ENCODE measurements at places on chromosomes 3 and 15.

DNA sequence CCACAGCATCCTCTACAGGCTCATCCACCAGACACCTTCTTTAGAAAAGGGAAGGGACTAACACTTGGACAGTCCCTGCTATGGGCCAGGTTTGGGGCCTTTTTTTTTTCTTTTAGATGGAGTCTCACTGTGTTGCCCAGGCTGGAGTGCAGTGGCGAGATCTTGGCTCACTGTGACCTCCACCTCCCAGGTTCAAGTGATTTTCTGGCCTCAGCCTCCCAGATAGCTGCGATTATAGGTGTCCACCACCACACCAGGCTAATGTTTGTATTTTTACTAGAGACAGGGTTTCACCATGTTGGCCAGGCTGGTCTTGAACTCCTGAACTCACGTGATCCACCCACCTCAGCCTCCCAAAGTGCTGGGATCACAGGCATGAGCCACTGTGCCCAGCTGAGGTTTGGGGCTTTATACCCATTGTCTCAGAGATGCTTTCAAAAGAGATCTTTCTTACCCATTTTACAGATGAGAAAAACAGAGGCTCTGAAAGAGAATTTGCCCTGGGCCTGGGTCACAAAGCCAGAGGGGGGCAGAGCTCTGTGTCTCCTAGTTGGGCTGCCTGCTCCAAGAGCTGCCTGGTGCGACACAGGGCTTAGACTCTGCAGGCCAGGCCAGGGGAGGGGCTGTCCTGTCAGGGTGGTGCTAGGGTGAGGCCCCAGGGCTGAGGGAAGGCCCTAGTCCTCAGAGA, 11.6 kb downstream of the LINGO1 start:
- no peak overlapping the region for H3K27ac ChIP-seq
- H3K27me3 ChIP-seq: no peaks in the 10 kb centered on the region
- H3K4me3 ChIP-seq: no peak overlapping the region
- H3K4me1 ChIP-seq: no peaks in the 10 kb centered on the region
- H3K36me3 ChIP-seq: no peaks in the 10 kb centered on the region

DNA sequence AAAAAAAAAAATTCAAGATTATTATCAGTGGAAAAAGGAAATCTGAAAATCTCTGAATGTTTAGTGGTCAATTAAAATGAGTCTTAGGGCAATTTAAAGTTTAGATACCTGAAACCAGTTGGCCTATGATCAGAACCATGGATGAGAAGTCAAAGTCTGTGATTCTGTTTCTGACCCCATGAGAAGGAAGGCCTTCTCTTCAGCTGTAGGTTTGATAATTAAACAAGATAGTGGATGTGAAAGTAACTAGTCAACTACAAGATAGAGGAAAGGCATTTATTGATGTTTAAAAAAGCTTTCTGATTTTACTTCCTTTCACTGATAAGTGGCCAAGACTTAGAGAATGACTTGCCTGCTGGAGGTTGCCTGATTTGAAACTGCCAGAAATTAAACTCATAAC, 8.7 kb downstream of the PLS1 start:
- H3K36me3 ChIP-seq: no peaks in the 10 kb centered on the region
- no peaks in the 10 kb centered on the region for H3K27me3 ChIP-seq
- H3K4me3 ChIP-seq: no peak overlapping the region
- no peak overlapping the region for H3K27ac ChIP-seq

DNA sequence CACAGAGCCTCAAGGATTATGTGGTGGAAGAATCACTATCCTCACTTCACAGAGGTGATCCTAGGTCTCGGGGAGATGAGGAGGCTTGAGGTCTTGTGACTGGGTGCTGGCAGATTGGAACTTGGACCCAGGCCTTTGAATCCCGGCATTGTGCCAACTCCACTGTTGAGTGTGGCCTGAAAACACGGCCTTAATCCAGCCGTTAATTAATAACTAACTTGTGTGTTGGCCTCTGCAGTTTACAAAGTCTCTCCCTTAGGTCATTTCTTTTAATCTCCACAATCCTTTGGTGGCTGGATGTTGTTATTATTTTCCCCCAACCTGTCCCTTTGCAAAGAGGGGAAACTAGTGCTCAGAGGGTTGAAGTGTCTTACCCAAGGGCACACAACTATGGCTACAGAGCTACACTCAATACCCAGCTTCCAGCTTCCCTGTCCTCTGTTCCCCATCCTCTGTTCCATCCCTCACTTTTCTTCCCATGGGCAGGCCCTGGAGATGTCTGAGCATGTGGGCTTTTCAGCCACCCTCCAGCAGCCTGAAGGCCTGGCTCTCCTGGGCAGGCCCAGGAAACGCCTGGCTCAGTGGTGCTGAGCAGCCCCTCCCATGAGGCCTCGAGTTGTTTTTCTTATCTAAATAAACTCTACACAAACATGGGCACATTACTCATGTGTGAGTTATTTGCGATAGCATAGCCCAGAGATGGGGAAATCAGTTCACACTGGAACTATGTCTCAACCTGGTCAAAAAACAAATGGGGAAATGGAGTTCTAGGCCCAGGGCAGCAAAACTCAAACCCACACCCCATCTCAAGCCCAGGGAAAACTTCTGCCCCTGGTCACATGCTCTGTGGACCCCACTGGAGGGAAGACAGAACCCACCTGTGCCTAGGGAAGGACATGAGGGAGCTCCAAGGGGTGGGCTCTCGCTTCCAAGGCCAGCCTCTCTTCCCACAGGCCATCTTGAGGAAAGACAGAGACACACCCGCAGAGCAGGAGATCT, 16.8 kb upstream of the SMAD3 start:
- DNase-seq: no peak
- no peaks in the 10 kb centered on the region for H3K4me1 ChIP-seq
- no peak overlapping the region for H3K4me3 ChIP-seq
- H3K36me3 ChIP-seq: no peaks in the 10 kb centered on the region
- no peaks in the 10 kb centered on the region for H3K27me3 ChIP-seq

DNA sequence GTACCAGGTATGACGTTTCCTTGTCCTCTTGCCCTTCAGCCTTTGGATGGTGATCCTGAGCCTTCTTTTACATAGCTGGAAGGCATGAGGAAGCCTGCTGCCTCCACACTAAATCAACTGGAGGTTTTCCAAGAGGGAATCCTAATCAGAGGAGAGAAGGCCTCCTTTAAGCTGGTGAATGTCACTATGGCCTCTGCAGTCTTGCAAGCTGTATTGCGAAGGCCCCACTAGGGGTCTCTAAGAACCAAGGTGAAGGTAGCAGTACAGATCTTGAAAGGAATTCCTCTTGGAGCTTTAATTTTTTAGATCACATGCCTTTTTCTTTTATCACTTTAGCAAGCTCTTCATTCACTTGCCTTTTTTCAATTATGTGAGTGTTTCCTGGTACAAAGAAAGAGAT, 119.2 kb downstream of the GHSR start:
- no peak overlapping the region for H3K27ac ChIP-seq
- no peak overlapping the region for H3K4me3 ChIP-seq
- H3K27me3 ChIP-seq: no peaks in the 10 kb centered on the region
- H3K4me1 ChIP-seq: no peaks in the 10 kb centered on the region

- H3K27me3 ChIP-seq: no peaks in the 10 kb centered on the region
- H3K36me3 ChIP-seq: no peaks in the 10 kb centered on the region
- H3K27ac ChIP-seq: peak overlapping the region; percentile 45
- H3K4me3 ChIP-seq: peak overlapping the region; percentile 50
Observed at GRCh38 chr3:72738752-72739530, 109.3 kb downstream of the SHQ1 start.

GRCh38 chr3:193028258-193028657, 110.6 kb upstream of the MB21D2 start:
- H3K4me3 ChIP-seq: no peak overlapping the region
- no peaks in the 10 kb centered on the region for H3K27me3 ChIP-seq
- DNase-seq: no peak
- H3K4me1 ChIP-seq: peaks cover 8% of the 10 kb centered on the region
- no peaks in the 10 kb centered on the region for H3K36me3 ChIP-seq
- no peak overlapping the region for H3K27ac ChIP-seq

GRCh38 chr3:46298871-46299607, 54.9 kb upstream of the CCR2 start:
- peaks cover 37% of the 10 kb centered on the region for H3K4me1 ChIP-seq
- peak overlapping the region; percentile 58 for H3K27ac ChIP-seq
- no peak for DNase-seq
- H3K36me3 ChIP-seq: no peaks in the 10 kb centered on the region
- no peaks in the 10 kb centered on the region for H3K27me3 ChIP-seq

GRCh38 chr3:49619649-49620048, 54.5 kb upstream of the APEH start:
- no peaks in the 10 kb centered on the region for H3K27me3 ChIP-seq
- H3K27ac ChIP-seq: no peak overlapping the region
- no peaks in the 10 kb centered on the region for H3K36me3 ChIP-seq
- no peak overlapping the region for H3K4me3 ChIP-seq
- no peak for DNase-seq
- H3K4me1 ChIP-seq: no peaks in the 10 kb centered on the region

- H3K4me1 ChIP-seq: peaks cover 59% of the 10 kb centered on the region
- peak overlapping the region; percentile 5 for H3K4me3 ChIP-seq
- H3K36me3 ChIP-seq: peaks cover 12% of the 10 kb centered on the region
- peak overlapping the region; percentile 96 for H3K27ac ChIP-seq
- DNase-seq: no peak
- no peaks in the 10 kb centered on the region for H3K27me3 ChIP-seq
Observed at GRCh38 chr3:32455609-32456428, 46.8 kb downstream of the CMTM6 start.

- H3K4me3 ChIP-seq: no peak overlapping the region
- H3K27me3 ChIP-seq: peaks cover 8% of the 10 kb centered on the region
- no peaks in the 10 kb centered on the region for H3K36me3 ChIP-seq
- no peak overlapping the region for H3K27ac ChIP-seq
- no peak for DNase-seq
Observed at GRCh38 chr15:83380682-83381081, 66.5 kb upstream of the SH3GL3 start.

DNA sequence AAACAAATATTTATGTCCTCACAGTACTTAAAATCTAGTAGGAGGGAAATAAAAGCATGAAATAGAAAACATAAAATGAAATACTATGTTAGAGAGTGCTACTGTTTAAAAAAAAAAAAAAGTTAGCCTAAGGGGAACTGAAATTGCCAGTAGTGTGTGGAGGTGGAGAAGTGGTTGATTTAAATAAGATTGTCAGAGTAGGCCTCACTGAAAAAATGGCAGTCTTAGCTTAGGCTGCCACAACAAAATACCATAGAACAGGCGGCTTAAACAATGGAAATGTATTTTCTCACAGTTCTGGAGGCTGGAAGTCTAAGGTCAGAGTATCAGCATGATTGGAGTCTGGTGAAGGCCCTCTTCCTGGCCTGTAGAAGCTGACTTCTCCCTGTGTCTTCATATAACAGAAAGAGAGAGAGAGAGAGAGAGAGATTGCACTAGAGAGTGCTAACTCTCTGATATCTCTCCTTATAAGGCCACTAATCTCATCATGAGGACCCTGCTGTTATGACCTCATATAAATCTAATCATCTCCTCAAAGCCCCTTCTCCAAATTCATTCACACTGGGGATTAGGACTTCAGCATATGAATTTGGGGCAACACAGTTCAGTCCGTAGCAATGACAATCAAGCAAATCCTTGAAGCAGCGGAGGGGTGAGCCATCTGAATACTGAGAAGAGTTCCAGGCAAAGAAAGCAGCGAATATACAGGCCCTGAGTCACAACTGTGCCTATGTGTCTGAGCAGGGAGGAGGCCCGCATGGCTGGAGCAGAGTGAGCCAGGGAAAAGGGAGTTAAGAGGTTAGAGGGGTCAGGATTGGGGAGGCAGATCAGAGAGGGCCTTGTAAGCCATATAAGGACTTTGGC, 23.6 kb upstream of the LRRC34 start:
- no peak overlapping the region for H3K27ac ChIP-seq
- H3K36me3 ChIP-seq: no peaks in the 10 kb centered on the region
- DNase-seq: no peak
- H3K4me1 ChIP-seq: no peaks in the 10 kb centered on the region

- no peaks in the 10 kb centered on the region for H3K36me3 ChIP-seq
- DNase-seq: no peak
- no peak overlapping the region for H3K4me3 ChIP-seq
- no peaks in the 10 kb centered on the region for H3K4me1 ChIP-seq
Observed at GRCh38 chr3:109943181-109943580, 605.8 kb upstream of the DPPA4 start.

GRCh38 chr15:91946581-91947292, 93.2 kb downstream of the SLCO3A1 start:
- no peak overlapping the region for H3K4me3 ChIP-seq
- no peaks in the 10 kb centered on the region for H3K36me3 ChIP-seq
- no peak overlapping the region for H3K27ac ChIP-seq
- H3K4me1 ChIP-seq: peaks cover 15% of the 10 kb centered on the region
- DNase-seq: no peak

GRCh38 chr3:13654330-13655060, 105.6 kb downstream of the FBLN2 start:
- DNase-seq: peak; percentile 23
- H3K4me1 ChIP-seq: peaks cover 39% of the 10 kb centered on the region
- H3K36me3 ChIP-seq: no peaks in the 10 kb centered on the region
- no peak overlapping the region for H3K4me3 ChIP-seq
- H3K27me3 ChIP-seq: no peaks in the 10 kb centered on the region
- H3K27ac ChIP-seq: peak overlapping the region; percentile 14

- no peak overlapping the region for H3K4me3 ChIP-seq
- H3K36me3 ChIP-seq: no peaks in the 10 kb centered on the region
- no peak overlapping the region for H3K27ac ChIP-seq
- no peak for DNase-seq
- H3K4me1 ChIP-seq: no peaks in the 10 kb centered on the region
- H3K27me3 ChIP-seq: no peaks in the 10 kb centered on the region
Observed at GRCh38 chr3:31968927-31969418, 12.1 kb downstream of the OSBPL10 start.

DNA sequence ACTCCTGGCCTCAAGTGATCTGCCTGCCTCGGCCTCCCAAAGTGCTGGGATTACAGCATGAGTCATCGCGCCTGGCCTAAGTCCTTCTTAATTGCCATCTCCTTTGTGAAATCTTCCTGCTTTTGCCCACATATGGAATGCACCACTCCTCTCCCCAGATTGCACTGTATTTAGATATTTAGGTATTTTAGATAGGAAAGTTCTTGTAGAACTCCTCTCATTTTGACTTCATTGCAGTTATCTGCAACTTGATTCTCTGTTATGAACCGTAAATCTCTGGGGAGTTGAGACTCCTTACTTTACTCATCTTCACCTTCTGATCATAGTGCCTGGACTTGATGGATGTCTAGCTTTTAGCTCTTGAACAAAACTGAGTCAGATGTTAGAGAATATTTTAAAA, 150.7 kb downstream of the AKAP13 start:
- H3K4me1 ChIP-seq: peaks cover 14% of the 10 kb centered on the region
- H3K27ac ChIP-seq: no peak overlapping the region
- H3K36me3 ChIP-seq: peaks cover 5% of the 10 kb centered on the region

DNA sequence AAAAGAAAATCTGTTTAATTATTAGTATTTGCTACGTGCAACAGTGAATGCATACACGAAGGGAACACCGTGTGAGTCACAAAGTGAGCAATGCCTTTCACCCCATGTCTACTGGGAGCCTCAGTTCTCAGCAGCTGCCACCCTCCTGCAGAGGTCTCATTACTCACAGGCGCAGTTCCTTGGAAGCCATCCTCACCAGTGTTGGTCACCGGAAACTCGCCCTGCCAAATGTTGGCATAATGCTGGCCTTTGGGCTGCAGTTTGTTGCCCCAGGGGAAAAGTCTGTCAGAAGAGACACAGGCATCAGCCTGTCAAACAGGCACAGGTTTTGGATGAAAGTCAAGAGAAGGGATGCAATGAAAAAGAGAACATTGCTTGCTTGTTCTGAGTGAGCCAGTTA, 50.1 kb downstream of the SUMF1 start:
- H3K4me3 ChIP-seq: no peak overlapping the region
- H3K36me3 ChIP-seq: peaks cover 15% of the 10 kb centered on the region
- DNase-seq: no peak
- H3K4me1 ChIP-seq: no peaks in the 10 kb centered on the region
- no peaks in the 10 kb centered on the region for H3K27me3 ChIP-seq

GRCh38 chr3:102189956-102190723, 244.7 kb upstream of the ZPLD1 start:
- H3K36me3 ChIP-seq: no peaks in the 10 kb centered on the region
- DNase-seq: no peak
- H3K27ac ChIP-seq: no peak overlapping the region
- H3K27me3 ChIP-seq: no peaks in the 10 kb centered on the region
- no peaks in the 10 kb centered on the region for H3K4me1 ChIP-seq
